ENCODE measurements at places on chromosomes 7 and 10.
A peak's percentile ranks its signal among the peaks of the same experiment; 100 is the strongest.

GRCh38 chr7:4147926-4148620 lies 534.0 kb upstream of the FOXK1 start:
- no peak for DNase-seq

DNA sequence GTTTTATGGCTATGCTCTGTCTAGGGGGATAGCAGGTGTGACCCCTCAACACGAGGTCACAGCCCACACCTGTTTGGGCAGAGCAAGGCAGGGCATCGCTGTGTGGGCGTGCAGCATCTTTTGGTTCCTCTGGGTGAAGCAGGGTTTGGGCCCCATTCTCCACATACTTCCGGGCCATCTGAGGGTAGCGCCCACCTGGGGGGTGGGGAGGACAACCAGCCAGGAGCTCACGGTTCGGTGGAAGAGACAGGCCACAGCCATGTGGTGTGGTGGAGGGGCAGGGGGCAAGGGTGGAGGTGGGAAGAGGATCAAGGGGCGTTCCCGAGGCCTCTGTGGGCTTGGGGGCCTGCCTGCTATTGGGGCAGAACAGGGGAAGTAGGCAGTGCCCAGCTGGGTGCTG lies 2.4 kb downstream of the SH2B2 start:
- DNase-seq: no peak

- no peak for DNase-seq
Observed at GRCh38 chr10:119705434-119705831, 20.4 kb upstream of the INPP5F start.

GRCh38 chr10:33861016-33861704 lies 526.7 kb upstream of the NRP1 start:
- DNase-seq: no peak

DNA sequence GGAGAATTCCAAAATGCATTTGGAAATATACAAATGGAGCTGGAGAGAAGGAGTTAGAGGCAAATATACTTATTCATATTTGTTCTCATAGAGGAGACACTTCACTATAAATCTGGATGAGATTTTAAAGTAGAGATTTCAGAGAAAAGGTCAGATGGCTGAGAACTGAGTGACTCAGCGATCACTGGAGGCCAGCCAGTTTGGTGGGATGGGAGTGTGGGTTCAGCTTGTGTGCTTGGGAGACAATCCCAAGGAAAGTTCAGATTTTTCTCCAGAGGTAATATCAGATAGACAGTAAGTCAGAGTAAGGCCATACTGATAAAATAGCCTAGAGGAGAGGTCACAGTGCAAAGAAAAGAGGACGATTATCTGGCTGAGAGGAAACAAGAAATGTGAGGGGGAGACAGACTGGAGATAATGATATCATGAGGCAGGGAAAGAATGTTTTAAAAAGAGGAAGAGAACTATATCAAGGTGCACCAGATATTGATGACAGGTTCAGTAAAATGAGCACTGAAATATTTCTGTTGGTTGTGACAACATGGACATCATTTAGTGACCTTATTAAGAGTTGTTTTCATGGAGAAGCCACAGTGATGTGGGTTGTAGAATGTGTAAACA lies 67.0 kb downstream of the MDFIC start:
- DNase-seq: peak; percentile 81

- DNase-seq: no peak
Observed at GRCh38 chr7:148726385-148726784, 27.7 kb downstream of the CUL1 start.

DNA sequence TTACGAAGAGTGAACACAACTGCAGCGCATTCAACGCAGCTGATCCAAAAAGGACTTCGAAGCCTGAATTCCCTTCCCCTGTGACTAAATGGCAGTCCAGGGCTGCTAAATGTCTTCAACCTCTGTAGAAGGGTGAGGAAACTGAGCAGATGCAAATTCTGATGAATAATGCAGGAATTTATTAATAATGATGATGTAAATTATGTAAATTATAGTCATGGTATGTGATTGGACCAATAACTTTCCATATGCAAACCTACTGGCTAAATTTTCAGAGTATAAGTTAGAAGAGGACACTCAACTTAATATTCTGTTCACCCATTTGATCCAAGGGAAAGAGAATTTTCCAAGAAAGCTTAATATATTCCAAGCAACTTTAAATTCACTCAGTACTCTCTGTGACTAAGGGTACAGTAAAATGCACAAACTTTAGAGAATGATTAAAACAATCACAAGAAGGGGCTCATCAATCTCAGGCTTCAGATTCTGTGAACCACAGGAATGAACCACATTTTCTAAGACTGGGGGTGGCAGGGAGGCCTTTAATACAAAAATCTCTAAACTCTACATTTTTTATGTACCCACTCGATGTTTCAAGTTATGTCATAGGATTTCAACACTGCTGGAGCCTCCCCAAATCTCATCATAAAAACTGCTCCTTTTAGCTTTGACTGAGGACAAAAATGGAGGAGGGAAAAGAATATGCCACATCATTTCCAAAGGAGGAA lies 3.5 kb downstream of the FGFR2 start:
- peak; percentile 59 for DNase-seq

DNA sequence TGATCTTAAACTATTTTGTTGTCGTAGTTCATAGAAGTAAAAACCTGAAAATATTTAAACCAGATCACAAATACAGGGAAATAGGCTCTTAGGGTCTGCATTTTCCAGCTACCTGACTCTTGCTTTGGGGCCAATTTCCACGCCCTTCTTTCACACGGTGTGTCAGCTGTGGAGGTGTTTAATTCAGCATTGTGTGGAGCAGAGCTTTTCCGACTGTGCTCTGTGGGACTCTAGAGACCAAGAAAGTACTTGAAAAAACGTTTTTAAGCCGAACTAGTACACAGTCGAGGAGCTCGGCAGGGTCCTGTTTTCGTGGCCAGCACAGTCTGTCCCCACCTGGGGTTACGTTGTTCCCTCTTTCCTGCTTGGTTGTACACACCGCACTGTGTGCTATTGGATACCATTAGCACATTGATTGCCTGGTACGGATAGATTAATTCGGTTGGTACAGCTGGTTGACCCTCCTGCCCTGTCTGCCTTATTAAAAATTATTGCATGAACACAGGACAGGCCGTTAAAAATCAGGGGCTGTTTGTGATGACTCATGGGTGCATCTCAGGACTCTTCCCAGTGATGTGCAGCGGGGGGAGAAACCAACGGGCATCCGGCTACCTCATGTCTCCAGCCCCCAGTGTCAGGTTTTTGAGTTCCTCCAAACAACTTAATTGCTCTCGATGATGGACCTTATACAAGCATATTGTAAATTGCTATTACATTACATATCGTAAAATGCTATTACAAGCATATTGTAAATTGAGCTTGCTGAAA lies 80.7 kb upstream of the BTBD16 start:
- DNase-seq: no peak

DNA sequence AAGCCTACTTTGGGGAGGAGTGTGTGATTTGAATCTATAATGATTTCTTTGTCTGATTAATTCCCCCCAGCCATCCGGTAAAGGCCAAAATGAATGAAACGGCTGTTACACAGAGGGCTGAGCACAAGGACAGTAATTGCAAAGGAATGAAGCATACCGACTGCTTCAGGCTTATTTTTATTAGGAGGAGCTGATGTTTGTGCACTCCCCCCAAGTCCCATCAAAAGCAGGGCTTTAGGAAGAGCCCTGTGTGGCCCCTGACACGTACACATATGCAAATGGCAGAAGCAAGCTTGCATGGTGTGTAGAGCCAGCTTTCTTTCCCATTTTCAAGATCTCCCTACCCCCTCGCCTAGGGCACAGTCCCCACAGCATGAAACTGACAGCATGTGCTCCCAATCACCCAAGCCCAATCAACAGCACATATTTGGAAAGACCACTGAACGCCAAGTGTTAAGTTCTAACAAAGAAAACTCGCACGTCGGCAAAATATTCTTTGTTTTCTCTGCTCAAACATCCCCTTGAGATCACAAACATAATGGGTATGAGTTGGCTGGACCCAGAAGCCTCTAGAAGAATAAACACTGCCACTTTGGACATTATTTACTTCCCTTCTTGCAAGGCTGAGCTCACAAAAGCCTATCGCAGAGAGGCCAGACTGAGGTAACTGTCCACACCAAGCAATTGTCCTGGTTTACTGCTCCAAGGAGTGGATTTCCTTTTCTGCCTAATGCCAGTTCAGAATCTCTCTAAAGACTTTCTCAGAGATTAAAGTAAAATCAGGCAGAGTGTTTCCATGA lies 143.0 kb downstream of the CUBN start:
- DNase-seq: peak; percentile 95

Measured in astrocyte of the hippocampus (primary cell).